ENCODE measurements at places on chromosomes 13 and 19.

GRCh38 chr13:99528547-99528946 lies 27.3 kb downstream of the TM9SF2 start:
- DNase-seq, result no peak

DNA sequence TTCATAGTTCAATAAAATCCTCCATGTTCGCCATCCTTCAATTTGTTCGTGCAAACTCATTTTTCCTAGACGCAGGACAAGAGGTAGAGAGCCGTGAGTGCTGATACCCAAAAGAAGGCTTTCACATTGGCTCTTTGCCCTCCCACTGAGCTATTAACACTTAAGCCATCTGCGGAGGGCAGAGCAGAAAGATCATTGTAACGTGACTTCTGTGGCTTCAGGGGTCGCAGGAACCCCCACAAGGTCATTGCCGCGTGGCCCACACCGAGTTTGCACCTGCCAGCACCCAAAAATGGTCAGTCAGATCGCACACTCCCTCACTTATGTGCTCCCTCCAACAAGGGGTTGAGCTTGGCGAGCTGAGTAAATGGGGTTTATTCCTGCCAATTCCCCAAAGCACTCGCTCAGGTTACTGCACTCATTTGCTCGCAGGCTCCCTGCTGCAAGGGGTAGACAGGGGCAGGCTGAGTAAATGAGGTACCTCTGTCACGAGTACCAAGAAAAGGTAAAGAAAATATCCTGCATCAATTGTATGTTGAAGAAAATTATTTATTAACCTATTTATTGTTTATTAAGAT lies 144.1 kb downstream of the PRR20E start:
- DNase-seq, result no peak

- no peak for DNase-seq
Observed at GRCh38 chr13:50208826-50209335, 193.6 kb downstream of the KCNRG start.

DNA sequence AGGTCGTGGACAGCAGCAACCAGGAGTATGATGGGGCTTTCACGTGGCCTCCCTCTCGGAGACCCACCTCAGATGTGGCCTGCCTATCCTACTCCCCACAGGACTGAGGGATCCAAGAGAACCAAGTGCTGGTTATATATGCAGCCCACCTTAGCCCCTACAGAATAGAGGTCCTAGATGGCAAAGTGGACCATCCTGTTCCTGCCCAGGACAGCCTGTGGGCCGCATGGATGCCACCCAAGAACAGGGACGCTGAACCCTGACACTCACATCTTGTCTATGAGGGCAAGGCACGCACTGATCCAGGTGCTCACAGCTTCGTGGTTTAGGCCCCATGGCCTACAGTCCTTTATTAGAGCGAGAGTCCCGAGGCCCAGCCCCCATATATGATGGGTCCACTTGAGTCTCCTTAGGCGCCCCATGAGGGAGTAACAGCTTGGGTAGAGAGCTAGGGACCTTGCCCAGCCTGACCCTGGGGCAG lies 1.5 kb upstream of the SLC27A5 start:
- no peak for DNase-seq

DNA sequence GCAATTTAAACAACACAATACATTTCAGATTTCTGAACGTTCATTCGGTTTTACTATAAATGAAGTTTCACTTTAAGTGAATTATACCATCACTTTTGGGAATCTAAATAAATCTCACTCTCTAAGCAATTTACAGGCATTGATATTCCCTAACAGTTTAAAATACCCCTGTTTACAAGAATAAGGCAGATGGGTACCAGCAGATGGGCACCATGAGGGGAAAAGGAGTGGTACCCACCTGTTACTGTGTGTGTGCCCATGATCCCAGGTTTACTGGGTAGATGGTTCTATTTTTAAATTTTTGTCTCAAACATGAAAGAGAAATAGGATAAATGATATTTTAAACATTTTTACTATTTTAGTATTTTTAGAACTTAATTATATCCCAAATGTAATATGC lies 212.9 kb downstream of the PCDH9 start:
- no peak for DNase-seq

GRCh38 chr13:90385781-90386489 lies 961.6 kb upstream of the MIR17HG start:
- no peak for DNase-seq

DNA sequence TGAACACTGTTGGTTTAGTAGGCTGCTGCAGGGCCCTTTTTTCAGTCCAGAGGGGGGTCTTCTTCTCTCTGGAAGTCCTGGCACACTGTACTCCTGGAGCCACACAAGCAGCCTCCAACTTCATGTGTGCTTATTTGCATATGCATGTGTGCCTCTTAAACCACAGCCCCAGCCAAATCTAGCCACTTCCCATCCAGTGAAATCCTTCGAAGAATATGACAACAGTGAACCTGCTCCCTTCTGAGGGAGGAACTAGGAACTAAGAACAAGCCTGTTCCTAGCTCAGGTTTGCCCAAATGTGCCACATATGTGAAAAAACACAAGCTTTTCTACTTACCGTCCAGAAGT lies 348.5 kb downstream of the FOXO1 start:
- DNase-seq, result no peak

GRCh38 chr13:52713894-52714293 lies 25.7 kb downstream of the CNMD start:
- DNase-seq, result no peak

- DNase-seq, result no peak
Observed at GRCh38 chr13:24023073-24023472, 125.8 kb upstream of the C1QTNF9B start.
